ENCODE measurements at places on chromosomes 5 and 9. TPM values are rescaled to one million over a fixed set of nuclear protein-coding genes. Genes with fewer than 3 reads are reported as not detected.
A peak's percentile ranks its signal among the peaks of the same experiment; 100 is the strongest.

GRCh38 chr9:113929634-113930389, 53.7 kb downstream of the ZNF618 start:
- DNase-seq: no peak

DNA sequence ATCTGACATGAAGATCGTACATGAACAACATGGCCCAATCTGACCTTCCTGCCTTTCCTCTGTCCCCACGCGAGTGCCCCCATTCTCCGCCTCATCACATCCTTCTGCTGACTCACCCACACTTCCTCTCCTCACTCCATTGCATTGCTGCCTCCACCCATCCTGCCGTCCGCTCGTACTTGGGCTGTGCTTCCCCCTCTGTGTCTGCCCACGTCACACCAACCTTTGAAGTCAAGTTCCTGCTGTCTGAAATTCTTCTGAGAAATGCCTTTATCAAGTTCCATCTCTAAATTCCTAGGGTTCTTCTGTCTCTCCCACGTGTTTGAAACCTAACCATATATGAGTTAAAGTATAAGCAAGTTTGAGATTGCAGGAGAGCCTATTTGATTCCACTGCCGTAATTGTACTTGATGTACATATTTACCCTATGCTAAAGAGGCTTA, 18.0 kb upstream of the STARD4 start:
- DNase-seq: peak; percentile 88

DNA sequence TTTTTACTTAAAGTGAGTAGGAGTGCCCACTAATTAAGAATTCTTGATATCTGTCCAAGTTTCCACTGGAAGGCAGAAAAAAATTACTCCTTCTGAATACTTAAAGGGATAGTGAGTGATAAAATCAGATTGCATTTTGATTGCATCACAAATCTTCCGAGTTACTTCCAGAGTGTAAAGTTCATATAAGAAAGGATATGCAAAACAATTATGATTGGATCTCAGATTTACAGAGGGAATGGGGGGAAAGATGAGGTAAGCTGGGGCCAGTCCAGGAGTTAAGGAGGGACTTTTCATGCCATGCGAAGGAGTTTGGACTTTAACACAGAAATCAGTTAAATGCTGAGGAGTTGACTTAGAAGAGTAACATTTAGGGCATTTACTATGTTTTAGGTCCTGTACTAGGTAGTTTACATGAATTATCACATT, 9.3 kb upstream of the RNF145 start:
- no peak for DNase-seq

GRCh38 chr5:99019812-99020697, 91.2 kb upstream of the CHD1 start:
- DNase-seq: no peak

- no peak for DNase-seq
Observed at GRCh38 chr5:97752871-97753270, 569.8 kb upstream of the RIOK2 start.

LECT2 gene
- not detected for total RNA-seq

DNA sequence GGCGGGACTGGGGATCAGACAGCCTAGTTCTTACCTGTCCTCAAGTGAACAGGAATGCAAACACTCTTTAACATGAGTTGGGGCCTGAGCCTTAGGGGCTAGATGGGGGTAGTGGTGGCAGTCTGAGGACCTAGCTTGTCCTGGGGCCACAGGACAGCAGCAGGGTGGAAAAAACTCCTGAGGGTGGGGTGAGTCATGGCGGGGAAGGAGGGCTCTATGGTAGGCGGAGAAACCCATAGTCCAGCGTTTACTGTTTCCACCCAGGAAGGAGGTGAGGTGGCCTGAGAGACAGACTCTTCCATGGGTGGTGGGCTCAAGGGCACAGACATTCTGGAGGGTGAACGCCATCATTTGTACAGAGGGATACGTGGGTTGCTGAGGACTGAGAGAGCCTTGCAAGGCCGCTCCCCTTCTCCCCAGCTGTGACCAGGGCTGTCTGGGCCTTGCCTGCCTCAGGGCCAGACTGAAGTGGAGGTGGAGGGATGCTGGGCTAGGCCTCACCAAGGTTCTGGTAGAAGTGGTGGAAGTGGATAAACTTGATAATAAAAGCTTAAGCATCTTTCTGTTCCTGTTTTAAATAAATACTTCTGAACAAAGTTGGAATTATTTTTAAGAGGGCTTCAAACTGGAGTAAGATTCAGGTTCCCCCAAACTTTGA, 1.1 kb upstream of the TSPAN17 start:
- DNase-seq: no peak

DNA sequence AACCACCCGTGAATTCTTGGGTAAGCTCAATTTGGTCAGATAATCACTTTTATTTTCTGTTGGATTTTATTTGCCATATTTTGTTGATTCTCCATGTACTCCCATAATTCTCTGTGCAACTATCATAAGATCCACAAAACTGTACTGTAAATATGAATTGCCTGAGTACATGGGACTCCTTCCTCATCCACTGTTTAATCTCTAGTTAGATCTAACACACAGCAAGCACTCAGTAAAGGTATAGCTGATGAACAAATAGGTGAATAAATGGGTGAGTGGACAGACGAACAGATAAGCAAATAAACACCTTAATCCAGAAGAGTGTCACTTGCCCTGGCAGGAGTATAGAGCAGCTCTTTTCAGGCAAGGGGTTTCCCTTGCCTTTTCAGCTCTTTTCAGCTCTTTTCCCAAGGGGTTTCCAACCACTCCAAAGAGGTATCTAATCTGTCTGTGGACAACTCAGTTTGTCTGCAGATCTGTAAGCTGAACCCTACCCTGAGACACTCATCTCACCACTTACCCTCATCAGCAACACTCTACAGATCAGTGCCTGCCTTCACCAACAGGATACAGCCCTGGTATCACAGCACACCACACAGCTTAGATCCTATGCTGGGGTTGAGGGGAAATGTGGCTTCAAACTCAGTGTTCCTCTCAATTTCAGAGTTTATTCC, 51.2 kb downstream of the SIL1 start:
- DNase-seq: no peak

PCDHGA8 gene
- total RNA-seq: not detected

DNA sequence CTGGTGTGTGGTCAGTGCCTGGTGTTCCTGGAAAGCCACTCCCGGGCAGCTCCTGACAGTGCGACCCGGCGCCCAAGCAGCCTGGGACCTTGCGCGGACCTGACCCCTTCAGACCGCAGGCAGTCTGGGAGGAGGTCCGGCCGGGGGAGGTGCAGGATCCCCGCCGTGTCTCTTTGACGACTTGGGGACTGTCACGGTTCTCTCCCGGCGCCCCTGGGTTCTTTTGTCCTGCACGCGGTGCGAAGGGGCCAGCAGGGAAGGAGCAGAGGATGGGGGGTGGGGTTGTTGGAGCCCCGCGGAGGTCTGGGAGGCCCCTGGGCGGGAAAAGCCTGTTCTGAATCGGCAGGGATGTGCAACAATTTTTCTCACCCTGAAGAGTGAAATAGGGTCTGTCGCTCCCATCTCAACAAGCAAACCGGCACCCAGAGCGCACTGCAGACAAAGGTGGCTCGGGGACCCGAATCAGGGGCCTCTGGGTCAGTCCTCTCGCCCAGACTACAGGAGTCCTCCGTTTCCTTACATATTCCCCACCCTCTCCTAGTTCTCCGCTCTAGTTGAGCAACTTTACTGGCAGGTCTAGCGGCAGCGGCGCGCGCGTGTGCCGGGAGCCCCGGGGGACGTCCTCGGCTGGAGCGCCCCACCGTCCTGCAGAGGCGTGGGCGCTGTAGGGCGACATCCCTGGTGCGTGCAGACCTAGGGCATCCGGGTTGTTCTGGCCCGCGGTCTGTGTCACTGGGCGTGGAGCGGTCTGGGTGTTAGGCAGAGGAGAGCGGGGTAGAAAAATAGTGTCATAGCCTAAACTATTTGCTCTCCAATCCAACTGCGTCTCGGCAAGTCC, 1.2 kb downstream of the VCAN start:
- peak; percentile 19 for DNase-seq

IL4 gene
- not detected for total RNA-seq

DNA sequence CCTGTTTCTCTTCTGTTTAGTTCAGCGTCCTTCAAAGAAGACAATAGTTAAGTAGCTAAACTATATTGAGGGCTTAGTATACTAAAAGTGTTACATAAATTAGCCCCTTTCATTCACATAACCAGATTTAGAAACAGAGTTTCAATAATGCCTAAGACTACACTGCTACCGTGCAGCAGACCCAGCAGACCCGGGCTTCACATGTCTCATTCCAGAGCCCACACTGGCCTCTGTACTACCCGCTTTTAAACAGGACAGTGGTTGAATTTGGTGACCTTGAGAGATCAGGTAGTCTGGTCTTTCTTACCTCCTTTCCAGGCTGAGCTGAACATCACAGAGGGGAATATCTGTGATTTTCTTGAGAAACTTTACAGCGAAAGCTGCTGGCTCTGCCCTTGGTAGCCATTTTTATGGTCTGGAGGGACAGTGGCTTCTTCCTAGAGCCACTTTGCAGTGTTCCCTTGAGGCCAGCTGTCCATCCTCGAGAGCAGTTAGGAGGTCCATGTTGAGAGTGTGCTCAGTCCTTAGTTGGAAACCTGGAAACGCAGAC, 56.5 kb downstream of the SLC22A5 start:
- DNase-seq: no peak

DNA sequence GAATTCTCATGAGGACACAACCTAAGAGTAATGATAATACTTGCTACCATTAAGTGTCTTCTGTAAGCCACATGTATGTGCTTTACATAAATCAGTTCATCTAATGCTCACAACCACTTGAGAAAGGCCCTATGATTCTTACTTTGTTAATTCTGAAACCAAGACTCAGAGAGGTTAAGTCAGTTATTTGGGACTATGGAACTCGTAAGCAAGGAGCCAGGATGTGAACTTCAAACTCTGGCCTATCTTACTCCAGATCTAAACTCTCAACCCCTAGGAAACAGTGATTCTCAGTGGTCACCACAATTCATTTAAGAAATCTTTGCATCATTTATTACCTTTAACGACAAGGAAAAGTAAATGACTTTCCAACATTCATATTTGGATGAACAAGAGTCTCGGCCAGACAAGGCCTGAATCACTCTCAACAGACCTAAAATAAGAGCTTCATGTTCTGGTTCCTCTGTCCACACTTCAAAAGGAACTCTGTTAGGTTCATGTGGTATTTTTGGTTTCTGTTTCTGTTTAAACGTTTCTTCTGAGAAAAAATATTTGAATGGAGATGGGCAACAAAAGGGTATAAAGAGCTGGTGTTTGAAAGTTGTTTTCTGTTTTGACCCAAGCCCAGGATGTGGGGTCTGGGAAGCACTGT, 104.8 kb downstream of the LPAR1 start:
- DNase-seq: no peak

DNA sequence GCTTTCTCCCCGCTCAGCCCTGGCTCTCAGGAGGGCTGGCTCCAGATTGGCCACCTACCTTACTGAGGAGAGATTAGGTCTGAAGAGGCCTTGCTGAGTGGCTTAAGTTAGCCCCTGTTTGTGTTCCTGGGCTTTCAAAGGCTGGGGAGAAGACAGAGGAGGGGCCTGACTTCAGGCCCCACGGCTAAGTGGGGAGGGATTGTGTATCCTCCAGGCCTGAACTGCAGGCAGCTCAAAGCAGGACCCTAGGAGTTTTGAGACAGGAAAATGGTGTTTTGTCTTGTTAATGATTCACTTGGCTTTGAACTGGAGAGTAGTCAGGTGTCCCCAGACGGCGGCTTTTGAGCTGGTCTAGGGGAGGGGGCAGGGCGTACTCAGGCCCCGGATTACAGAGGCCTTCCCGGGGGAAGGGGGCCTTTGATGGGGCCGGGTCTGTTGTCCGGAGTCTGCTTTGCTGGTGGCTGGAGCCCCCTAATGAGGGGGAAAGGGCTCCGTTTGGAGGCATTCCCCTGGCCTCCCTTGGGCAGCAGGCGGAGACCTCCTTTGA, 162.0 kb upstream of the SMIM23 start:
- DNase-seq: no peak

TSSK1B gene
- total RNA-seq: not detected

- DNase-seq: no peak
Observed at GRCh38 chr9:125663127-125663526, 43.9 kb downstream of the MAPKAP1 start.

C9orf153 gene
- 0.12 TPM for total RNA-seq

GRCh38 chr9:76873056-76873792, 32.7 kb downstream of the PRUNE2 start:
- no peak for DNase-seq

- DNase-seq: no peak
Observed at GRCh38 chr5:36373527-36374086, 71.9 kb upstream of the RANBP3L start.

PCDHA9 gene
- total RNA-seq: not detected

GRCh38 chr5:84248013-84248412, 136.7 kb downstream of the EDIL3 start:
- DNase-seq: no peak

- DNase-seq: no peak
Observed at GRCh38 chr5:127769386-127769785, 66.2 kb downstream of the CCDC192 start.

GTF3C5 gene
- 75.1 TPM for total RNA-seq

DNA sequence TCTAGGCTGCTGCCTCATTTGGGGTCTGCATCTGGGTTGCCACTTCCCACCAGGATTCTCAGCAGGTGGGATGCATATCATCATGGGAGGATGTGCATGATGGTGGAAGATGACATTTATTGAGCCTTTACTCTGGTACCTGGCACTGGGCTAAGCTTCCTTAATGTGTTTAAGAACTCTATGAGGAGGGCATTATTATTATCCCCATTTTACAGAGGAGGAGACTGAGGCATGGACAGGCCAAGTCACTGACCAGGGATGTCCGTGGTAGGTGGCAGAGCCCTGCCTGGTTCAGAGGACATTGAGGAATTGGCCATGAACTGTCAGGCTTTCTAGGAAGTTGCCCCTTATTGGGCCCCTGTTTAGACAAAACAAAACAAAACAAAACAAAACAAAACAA, 31.1 kb upstream of the TIFAB start:
- DNase-seq: no peak

DNA sequence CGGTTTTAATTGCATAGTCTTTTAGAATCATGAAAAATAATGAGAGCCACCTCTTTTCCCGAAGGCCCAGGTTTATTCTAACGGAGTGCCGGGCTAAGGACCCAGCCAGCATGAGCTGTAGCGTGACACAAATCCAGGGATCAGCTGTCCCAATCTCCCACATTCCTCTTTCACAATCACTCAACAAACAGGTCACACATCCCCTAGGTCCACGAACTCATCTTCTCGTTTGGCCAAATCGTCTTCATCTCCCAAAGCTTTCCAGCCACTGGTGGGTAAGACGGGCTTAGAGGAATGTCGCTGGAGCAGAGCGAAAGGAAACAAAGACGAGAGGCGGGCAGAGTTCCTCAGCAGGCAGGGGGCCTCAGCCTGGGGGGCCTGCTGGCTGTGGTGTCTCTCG, 55.5 kb upstream of the GOLPH3 start:
- no peak for DNase-seq

PCDHB15 gene
- not detected for total RNA-seq

SLIT3 gene
- 0.15 TPM for total RNA-seq

PKD2L2 gene
- total RNA-seq: not detected

DNA sequence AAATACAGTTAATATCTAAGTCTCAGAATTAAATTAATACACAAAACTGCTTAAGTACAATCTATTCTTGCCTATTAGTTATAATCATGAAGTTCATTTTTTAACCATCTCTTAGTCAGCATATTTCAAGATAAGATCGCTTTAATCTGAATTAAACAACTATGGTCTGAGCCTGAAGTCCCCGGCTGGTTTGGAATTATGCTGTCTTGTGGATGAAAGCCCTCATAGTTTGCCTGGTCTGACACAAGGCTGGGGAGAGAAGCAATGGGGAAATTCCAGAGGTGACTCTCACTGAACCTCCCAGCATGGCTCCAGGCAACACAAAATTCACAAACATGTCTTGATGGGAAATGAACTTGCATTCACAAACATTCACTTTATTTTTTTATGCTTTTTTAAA, 28.0 kb upstream of the GRAMD2B start:
- DNase-seq: no peak

Data from activated CD4-positive, alpha-beta T cell treated with anti-CD3 and anti-CD28 coated beads, Interleukin-2, amount 10 ng/mL, durations not matched to agents 7 days and 5 days (primary cell).